ENCODE measurements at places on chromosomes 2 and 18.

DNA sequence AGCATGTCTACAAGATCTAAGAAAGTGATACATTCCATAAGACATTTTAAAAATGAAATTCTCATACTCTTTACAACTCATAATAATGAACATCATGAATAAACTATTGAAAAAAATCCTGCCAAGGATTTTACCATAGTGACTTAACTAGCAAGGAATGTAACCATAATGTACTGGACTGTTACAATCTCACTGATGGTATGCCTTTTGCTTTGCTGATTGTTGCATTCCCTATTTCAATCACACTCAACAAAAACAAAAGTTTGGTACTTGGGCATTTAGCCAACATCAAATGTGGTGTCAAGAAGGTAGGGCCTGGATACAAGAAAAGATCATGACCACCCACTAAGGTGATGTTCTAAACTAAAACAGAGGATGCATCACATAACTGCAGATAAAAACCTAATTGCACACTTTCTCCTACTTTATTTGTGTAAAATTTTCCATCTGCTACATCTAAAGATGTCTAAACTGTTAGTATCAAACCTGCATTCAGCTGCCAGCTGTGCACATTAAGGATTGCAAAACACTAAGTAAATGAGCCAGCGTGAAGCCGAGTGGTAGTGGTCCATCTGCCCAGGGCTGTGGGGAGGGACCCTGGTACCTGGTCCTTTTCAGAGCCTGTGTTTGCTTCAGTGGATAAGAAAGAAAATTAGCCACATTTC, 564.4 kb downstream of the ZEB2 start:
- no peak for DNase-seq

DNA sequence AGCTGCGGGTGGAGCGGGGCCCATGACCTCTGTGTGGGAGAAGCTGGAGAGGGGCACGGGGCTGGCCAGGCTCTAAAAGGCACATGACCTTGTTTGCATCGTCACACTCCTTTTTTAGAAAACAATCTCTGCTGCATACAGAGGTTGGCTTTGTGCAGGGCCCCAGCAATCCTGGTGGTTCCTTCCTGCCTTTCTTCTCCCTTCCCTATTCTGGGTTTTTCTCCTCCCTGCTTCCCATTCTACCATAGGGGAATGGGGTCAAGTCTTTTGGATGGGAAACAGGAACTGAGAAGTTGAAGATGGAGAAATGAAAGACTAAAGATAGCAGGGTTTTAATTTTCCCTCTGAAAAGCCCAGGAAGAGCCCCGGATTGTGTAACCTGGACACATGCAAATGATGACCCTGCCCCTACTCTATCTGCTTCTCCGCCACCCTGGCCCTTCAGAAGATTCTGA, 53.9 kb downstream of the ASAP2 start:
- DNase-seq: peak; percentile 98

DNA sequence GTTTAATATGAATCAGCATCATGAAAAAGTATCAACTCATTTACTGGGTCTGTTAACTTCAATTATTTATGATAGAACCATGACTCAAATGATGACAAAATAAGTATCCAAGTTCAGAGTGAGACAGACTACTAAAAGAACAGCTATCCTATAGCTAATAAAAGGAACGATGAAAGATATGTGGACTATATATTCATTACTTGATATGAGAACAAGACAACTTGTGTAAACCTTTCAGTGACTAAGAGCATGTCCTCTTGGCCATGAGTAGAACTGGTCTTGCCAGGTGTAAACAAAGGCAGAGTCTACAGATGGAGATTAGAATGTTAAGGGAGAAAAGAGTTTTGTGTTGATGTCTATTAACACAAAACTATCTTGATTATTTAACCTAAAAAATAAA, 360.4 kb upstream of the ZC3H15 start:
- no peak for DNase-seq

DNA sequence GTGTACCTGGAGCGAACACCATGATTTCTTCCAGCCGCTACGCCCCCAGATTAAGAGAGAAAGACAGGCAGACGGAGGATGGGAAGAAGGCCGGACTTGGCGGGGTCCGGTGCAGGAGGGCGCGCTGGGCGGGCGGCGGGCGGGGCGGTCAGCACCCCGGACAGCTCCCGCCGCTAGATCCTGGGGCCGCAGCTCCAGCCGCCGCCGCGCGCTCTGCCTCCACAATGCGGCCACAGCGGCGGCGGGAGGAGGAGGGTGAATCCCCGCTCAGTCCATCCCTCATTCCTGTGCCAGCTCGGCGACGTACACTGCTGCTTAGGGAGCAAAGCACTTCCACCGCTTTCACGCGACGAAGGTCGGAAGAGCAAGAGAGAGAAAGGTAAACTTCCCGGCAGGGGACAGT, at the start of gene AKAIN1:
Gene AKAIN1 (minus strand): TSS at position 226 of the 403 bp plus-strand sequence. CDS start 204 bp downstream, at position 22.
- DNase-seq: peak; percentile 8

DNA sequence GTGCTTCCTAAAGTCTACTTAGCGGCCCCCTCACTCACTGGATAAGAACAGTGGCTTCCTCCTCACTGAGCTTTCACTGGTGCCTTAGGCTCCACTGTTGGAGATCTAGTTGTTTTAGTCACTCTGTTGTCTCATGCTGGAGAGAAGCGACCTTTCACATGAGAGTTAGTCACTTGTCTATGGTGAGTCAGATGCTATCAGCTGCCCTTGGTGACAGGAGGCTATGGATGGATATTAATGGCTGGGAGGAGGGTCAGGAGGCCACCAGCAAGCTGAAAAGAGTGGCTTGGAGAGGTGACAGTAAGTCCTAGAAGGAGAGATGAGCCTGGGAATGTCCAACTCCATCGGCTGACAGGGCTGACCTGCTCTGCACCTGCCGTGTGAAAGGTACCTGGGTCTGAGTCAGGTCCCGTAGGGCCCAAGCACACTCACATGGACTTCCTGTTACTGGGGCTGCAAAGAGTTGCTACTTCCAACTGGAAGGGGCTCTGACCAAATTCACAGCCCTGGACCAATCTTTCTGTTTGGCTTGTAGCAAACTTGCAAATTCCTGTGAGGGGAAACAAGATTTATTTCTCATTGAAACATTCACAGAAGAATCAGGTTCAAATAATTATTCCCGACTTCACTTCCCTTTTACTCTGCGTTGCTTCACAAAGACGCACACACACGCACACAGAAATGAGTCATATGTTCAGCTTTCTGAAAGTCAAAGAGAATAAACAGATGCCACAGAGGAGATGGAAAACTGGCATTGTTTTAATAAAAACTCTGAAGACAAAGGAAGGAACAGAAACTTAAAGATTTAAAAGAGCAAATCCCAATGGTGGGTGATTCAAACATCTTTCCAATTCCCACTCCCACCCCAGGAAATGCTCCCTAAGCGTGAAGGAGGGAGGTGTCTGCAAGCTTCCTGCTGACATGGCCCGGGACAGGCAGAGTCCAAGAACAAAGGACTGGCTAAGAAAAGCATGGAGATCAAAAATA, 203.5 kb upstream of the TWIST2 start:
- DNase-seq: peak; percentile 55

All from inflammatory macrophage treated with lipopolysaccharide for 1 hour (primary cell).